ENCODE measurements at places on chromosomes 7 and 10.

DNA sequence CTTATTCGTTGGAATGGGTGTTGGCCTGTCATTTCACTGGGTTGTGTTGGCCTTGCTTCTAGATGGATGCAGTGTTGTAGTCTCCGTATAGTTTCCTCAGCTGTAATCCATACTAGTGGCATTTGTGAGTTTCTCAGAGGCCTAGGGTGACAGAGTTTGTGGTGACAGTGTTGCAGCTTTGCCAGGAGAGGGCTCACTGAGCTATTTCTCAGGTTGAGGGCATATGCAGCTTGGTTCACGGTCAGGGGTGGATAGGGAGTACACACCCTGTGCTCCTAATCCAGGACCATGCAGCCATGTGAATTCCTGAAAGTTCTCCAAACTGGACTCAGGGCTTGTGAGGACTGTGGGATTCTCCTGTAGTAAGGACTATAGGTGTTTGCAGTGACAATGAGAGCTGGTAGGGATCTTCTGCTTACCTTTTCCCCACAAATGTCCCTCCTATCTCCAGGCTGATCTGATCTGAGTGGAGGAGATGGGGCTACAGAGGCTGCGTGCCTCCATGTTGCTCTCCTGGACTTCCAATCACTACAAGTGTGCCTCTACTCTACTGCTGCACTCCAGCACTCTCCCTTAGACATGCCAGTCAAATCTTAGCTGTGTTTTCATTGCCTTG, 229.0 kb downstream of the STK31 start:
- DNase-seq = no peak

DNA sequence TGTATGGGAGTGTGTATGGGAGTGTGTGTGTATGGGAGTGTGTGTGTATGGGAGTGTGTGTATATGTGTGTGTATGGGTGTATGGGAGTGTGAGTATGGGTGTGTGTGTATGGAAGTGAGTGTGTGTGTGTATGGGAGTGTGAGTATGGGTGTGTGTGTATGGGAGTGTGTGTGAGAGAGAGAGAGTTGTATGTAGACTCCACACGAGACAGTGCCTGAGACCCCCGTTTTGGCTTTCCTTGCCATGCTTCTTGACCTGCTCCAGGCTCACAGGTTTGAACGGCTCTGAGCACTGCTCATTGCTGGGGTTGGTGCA, 49.7 kb downstream of the COL17A1 start:
- DNase-seq = no peak

DNA sequence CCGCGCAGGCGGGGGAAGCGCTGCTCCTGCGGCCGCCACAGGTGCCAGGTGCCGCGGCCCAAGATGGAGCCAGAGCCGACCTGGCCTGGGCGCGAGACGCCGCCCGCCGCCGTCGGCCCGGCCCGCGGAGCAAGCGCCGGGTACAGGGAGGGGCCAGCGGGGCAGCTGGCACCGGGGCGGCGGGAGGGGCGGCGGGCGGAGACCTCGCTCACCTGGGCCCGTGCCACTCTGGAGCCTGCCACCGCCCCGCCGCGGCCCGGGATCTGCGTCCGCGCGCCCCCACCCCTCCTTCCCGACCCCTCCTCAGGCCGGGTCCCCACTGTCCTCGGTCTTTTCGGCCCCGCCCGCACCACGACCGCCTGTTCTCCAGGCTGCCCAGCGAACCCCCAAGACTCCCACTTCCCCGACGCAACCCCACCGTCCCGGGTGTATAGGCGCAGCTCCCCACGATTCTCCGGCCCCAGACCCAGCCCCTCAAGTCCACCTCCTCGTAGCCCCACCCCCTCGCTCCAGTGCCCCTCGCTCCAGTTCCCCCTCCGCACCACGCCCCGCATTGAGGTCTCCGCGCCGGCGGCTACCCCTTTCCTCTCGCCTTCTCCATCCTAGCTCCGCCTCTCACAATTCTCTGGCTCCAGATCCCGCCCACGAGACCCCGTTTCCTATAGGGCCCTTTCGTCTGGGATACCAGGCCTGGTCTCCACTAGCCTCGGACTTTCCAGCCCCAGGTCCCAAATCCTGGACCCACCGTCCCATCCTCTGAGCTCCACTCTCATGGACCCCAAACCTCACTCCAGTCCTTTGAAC, at the start of gene GPRIN2:
Gene GPRIN2, minus strand, starts transcription at position 144 of the 804 bp plus-strand sequence. CDS start 5,922 bp downstream, outside the sequence.
- DNase-seq = no peak

DNA sequence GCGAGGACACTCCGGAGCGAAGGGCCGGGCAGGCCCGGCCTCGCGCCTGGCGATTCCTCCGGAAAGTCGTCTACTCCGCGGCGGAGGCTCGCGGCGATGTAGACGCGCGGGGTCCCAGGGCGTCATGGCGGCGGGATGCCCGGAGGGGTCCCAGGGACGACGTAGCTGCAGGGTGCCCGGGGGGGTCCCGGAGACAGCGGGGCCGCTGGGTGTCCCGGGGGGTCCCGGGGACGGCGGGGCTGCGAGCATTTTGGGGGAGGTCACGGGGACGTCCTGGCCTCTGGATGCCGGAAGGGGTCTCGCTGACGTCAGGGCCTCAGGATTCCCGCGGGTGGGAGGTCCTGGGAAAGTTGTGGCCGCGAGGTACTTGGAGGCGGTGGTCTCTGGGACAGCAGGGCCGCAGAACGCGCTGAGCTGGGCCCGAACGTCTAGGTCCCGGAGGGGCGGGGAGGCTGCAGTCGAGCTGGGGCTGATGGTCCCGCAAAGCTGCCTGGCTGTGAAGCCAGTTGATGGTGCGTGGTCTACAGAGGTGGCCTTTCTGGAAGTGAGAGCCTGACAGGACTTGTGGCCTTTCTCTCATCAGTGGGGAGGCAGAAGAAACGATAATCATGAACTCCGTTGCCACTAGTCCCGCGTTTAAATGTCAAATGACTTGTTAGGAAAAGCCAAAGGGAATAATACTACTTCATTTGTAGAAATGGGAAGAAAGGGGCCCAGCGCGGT, 637 bp downstream of the HSPA14 start:
- no peak for DNase-seq

GRCh38 chr7:146670532-146670931, 553.9 kb downstream of the CNTNAP2 start:
- no peak for DNase-seq

DNA sequence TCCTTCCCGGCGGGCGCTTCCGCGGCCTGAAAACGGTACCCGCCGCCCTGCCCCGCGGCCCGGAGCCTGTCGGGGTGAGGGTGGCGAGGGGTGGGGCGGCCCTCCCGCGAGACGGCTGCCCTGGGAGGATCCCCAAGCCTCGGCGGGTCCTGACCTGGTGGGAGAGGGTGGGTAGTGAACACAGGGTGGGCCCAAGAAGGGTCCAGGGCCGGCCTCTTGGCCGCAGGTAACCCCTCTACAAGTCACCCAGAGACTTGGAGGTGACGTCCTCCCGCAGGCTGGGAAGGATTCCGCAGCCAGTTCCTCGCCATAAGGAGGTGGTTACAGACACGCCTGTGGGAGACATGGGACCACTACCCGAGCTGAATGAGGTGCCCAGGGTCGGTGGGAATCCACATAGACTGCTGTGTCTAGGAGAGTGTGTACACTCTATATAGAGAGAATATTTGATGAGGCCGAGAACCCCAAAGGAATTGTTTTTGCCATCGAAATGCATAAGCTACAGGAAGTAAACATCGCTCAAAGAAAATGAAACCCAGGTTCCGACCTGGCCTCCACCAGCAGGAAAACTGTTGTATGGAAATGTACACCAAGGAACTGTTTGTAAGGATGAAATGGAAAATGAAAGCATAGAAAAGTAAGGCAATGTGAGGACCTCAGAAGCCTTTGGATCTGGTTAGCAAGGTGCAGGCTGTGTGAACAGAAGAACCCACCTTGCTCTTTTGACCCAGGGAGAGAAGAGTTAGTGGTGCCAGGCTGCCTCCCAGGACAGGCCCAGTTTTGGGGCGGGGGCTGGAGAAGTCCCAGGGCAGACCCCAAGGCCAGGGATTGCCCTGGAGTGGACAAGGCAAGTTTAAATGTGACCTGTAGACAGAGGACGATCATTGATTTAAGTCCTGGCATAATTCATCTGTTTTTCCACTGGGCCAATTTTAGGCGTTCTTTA, 659 bp downstream of the OPTN start:
- DNase-seq = no peak

- DNase-seq = no peak
Observed at GRCh38 chr10:128318913-128319312, 192.7 kb upstream of the MKI67 start.

GRCh38 chr10:88889559-88890337, 9.7 kb downstream of the STAMBPL1 start:
- DNase-seq = no peak

DNA sequence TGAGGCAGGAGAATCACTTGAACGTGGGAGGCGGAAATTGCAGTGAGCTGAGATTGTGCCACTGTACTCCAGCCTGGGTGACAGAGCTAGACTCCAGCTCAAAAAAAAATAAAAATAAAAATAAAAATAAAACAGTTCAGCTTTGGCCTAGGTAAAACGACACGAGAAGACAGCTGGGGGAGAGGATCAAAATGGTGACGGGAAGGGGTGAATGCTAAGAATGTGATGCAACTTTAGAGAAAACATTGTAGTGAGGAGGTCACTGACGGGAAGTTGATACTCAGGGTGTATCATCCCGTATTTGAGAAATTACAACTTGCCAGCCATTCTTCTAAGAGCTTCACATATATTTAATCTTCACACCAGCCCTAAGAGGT, 1.1 kb downstream of the NDST2 start:
- DNase-seq = no peak

DNA sequence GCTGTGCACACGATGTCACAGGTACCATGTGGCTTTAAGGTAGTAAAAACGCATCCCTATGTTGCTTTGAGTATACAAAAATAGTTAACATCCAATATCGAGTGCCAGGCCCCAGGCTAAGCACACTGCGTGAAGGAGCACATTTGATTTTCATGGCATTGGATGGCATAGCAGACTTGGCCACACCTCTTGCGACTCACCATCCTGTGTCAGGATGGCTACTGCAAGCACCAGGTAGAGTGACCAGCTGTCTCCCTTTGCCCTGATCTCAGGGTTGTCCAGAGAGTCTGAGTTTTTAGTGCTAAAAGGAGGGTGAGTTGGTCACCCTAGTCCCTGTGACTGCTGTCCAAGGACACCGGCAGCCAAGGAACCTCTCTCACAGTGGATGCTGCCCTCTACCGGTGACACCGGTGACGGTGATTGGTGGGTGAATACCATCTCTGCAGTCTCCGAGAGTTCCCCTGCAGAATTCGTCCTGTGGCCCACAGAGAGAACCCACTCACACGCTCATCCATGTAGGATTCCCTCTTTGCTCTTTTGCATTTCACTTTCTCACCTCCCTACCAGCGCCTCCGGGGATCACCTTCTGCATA, 76.1 kb downstream of the BICC1 start:
- no peak for DNase-seq

DNA sequence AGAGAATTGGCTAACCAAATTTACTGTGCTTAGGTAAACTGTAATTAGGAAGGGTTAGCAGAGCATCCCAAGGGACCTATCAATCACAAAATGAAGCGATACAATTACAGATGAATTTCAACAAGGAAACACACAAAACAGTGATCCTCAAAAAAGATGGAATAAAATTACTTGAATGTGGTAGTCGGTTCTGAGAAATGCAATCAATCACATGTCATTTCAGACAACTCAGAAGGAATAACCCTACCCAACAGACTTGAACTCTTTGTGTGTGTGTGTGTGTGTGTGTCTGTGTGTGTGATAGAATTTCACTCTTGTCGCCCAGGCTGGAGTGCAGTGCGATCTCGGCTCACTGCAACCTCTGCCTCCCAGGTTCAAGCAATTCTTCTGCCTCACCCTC, 43.5 kb downstream of the ST8SIA6 start:
- DNase-seq = no peak

- DNase-seq = no peak
Observed at GRCh38 chr10:83982812-83983211, 156.5 kb upstream of the GHITM start.

GRCh38 chr10:5965266-5965665, 12.1 kb downstream of the IL15RA start:
- DNase-seq = no peak

DNA sequence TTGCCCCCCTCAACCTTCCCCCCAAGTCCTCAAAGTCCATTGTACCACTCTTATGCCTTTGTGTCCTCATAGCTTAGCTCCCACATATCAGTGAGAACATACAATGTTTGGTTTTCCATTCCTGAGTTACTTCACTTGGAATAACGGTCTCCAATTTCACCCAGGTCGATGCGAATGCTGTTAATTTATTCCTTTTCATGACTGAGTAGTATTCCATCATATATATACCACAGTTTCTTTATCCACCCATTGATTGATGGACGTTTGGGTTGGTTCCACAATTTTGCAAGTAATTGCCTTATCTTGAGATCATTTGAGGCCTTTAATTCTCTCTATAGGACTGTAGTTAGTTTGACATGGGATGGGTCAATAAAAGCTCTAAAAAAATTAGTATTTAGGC, 124.7 kb downstream of the ARL4A start:
- no peak for DNase-seq

GRCh38 chr10:93894516-93895378, 969 bp downstream of the SLC35G1 start:
- no peak for DNase-seq

GRCh38 chr7:131039355-131039762, 288.3 kb upstream of the MKLN1 start:
- DNase-seq = no peak

DNA sequence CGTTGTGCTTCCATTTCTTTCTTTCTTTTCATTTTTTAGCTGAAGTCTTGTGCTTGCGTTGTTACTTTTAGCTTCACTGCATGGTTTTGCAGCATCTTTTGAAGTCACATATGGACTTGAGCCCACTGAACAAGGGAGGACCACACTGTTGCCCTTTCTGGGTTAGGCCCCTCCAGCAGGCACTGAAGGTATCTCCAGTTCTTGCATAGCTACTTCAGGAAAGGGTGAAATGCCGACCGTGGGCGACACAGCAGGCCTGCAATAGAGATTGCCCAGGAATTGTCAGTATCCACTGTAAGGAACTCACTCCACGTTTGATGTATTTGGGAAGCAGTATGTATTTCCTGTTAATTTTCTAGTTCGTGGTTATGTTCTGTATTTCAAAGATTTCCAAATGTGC, 85.1 kb downstream of the WDR37 start:
- no peak for DNase-seq

DNA sequence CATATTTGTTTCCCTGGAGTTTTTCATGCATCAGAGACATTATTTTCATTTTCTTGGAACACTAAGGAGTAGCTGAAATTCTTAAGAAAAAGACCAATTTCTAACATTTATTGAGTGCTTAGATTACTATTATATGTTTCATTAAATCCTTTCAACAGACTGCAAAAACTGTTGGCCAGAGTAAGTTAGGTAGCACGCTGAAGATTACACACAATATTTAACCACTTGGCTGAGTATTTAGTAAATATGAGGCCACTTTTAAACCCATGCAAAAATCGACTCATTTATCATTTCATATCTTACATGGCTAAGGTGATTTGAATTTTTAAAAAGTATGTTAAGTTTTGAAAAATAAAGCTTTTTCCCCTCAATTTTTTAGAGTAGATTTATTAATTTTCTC, 358.8 kb downstream of the THSD7A start:
- DNase-seq = no peak

Data from GDM1 (cell line).